ENCODE measurements at places on chromosomes 1 and 21.
A peak's percentile ranks its signal among the peaks of the same experiment; 100 is the strongest.

DNA sequence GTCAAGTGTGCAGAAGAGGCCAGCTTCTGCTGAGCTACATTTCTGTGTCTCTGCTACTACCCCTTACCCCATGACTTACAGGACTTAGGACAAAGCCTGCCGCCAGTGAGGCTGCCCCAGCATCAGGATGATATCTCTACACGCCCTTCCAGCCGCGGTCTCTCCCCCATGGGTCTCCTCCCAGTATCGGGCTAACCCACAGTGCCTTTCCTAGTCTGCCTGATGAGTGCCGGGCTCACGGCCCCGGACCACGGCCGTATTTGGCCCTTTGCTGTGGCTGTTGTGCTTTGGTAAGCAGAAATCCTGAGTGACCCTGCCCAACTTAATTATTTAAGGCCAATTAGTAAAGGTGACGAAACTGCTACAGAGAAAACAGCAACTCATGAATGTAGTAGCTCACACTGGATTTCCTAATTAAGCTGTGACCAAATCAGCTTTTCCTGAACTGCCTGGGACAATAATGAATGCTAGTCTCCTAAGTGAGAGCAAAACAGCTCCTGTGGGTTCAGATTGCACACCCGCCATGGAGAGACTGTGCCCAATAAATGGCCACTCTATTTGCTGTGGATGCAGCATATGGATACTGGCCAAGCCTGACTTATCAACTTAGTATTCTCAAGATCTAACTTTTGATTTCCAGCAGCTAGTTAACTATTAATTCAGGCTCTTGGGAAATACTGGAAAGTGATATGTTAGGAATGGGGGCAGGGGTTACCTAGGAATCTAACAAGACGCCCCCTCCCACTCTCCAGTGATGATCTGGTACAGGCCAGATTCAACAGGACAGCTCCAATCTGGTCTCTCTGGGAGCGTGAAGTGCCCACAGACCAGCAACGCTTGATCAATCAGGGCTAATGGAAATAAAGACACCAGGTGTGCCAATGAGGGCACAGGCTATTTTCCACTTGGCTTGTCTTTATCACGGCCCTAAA is 123.3 kb upstream of the IFFO2 start:
- no peak for DNase-seq

- no peak for DNase-seq
Measured at GRCh38 chr1:53644909-53645689, 93.9 kb downstream of the GLIS1 start.

GRCh38 chr1:241816008-241816407 is 32.0 kb upstream of the EXO1 start:
- DNase-seq, result no peak

DNA sequence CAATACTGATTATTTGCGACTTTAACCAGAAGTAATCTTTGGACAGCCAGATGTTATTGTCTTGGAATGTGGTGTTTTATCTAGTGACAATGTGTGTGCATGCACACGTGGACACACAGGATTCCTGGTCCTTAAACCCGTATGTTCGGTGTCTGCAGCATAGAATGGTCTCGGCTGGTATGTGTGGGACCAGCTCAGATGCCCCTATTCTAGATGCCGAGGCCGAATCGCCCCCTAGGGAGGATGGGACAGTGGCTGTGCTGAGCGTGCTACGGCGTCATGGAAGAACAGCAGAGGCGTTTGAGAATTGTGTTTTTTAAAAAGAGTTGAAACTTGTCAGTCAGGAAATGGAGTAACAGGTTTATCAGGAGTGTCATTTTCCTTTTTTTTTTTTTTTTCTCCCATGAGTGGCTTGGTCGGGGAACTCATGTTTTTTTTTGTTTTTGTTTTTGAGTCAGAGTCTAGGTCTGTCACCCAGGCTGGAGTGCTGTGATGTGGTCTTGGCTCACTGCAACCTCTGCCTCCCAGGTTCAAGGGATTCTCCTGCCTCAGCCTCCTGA is 30.1 kb downstream of the SKI start:
- no peak for DNase-seq

- DNase-seq, result no peak
Measured at GRCh38 chr1:94731891-94732290, 88.3 kb upstream of the SLC44A3 start.

GRCh38 chr1:27937524-27937836 is 2.7 kb downstream of the SMPDL3B start:
- DNase-seq, result no peak

DNA sequence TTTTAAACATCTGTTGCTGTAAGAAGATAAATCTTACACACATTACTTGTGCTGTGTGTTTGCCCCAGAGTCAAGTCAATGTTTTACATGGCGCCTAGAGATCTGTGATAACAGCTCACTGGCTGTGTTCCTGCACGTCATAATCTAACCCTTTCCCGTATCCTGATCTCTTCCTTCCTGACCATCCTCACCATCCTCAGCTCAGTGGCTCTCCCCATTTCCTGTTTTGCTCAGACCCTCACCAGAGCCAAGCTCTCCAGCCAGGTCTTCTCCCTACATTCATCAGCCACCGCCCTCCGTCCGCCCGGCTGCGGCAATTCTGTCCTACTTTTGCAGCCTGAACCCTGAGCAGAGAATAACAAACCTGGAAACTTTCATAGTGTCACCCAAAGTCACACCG is 824.7 kb downstream of the USP25 start:
- DNase-seq, result no peak

DNA sequence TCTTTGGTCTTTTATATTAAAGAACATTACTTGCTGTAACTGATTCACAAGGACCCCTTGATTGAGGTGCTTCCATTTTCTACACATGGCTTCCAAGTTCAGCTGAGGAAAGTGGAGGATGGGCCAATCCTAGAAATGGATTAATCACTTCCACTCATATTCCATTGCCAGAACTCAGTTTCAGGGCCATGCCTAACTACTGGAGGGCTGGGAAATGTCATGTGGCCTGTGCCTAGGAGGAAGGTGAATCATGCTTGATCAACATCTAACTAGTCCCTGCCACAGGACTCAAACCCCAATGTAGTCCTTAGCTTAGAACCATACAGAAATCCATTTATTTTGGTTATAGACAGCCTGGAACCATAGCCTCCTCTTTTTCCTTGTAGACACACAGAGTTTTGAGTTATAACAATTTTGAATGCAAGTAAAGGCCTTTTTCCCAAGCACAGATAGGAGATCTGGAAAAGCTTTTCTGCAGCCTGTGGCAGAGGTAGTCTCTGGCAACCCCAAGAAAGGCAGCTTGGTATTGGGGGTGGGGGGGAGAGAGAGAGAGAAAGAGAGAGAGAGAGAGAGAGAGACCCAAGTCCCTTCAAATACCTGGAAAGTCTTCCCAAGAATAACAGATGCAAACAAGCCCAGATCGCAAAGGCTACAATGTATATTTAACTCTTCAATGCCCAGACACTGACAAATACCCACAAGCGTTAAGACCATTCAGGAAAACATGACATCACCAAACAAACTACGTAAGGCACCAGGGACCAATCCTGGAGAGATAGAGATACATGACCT is 12.5 kb downstream of the MAST2 start:
- DNase-seq, result no peak

DNA sequence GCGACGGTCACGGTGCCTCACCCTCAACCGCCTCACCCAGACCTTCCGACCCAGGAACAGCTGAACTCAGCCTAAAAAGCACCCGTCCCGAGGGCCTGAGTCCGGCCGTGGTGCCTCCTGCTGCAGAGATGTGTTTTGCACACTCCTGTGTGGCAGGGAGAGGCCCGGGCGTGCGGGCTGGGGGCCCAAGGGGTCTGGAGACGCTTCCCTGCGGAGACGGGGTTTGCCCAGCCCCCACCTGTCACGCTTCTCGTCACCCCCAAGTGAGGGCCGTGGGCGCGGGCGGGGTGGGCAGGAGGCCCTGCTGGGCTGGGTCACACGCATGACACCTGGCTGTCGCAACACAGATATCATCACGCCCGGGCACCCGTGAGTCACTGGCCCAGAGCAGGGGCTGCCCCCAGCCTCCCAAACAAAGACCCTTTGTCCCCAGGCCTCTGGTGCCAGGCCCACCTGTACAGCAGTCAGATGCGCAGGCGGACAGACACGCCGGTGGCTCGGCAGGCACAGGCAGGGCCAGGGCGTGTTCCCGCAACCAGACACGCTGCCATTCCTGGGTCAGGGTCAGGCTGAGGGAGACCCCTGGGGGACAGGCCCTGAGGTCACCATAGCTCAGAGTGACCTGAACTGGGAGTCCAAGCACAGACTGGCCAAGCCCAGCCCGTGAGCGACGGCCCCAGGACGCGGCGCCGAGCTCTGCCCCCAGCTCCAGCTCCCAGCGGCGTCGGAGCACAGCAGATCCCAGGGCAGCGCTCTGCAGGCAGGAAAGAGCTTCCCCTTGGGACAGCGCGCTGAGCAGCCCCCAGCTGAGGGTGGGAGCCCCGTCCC is 6.1 kb downstream of the B3GALT6 start:
- DNase-seq, result no peak

DNA sequence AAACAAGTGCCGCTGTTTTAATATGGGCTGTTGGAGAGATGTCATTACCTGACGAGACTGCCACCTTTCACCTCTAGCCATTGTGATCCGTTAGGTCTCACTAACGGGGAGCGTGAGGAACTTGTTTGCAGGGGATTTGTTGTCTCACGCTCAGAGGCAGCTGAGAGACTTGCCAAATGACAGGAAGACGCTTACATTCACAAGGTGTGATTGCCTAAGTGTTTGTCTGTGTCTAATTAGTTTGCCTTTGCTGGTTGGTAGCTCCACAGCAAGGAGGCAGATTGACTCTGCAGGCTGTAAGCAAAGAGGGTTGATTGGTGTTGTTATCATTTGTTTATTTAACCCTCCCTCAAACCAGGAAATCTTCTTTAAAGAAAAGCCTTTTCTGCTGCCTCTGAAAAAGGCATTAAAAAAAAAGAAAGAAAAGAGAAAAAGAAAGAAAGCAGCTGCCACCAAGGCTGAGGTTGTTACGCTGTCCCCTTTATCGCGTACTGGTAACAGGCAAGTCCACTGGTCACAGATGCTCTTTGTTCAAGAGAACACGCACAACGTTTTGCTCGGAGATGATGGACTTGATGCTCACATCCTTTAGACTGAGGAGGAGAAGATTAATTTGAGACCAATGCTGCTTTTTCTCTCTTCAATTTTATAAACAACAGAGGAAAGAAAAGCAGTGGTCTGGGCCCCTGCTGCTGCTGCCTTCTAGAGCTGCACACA is 203.9 kb downstream of the ZNF326 start:
- DNase-seq, result no peak

DNA sequence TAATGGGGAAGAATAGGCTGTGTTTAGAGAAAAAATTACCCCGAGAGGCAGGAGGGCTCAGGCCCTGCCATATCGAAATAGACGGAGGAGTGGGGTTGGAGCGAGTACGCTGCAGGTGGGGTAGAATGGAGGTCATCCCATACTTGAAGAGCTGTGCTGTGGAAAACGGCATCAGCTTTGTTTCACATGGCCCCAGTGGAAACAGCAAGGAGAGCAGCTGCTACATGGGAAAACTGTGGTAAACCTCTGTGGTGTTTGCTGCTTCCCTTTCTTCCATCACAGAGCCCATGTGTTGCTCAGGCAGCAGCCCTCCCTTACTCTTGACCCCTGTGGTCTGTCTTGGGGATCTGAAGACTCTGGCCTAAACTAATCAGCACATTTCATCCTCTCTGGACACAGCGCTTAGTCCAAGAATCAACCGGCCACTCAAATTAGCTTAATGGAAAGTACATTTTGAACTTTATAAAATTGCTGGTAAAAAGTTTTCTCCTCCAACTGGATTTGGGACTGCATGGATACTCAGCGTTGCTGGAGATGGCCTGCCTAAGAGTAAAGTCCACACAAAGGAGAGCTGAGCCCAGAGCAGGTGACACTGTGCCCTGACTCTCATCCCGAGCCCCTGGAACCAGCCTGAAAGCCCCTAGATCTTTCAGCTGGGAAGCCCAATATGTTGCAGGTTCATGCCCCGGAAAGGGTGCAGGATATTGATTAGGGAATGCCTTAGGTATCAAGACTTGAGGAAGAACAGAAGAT is 127.1 kb upstream of the GADD45A start:
- DNase-seq, result no peak

- DNase-seq, result no peak
Measured at GRCh38 chr1:46171871-46172270, 3.0 kb upstream of the TSPAN1 start.

GRCh38 chr1:147611021-147611426 is 59.3 kb downstream of the ACP6 start:
- no peak for DNase-seq

GRCh38 chr1:39258146-39258924 is 53.8 kb downstream of the MACF1 start:
- peak; percentile 53 for DNase-seq

GRCh38 chr1:156813750-156814570 is 2.7 kb downstream of the SH2D2A start:
- DNase-seq, result peak; percentile 79

GRCh38 chr1:207669528-207670009 is 24.6 kb downstream of the CR1L start:
- no peak for DNase-seq

DNA sequence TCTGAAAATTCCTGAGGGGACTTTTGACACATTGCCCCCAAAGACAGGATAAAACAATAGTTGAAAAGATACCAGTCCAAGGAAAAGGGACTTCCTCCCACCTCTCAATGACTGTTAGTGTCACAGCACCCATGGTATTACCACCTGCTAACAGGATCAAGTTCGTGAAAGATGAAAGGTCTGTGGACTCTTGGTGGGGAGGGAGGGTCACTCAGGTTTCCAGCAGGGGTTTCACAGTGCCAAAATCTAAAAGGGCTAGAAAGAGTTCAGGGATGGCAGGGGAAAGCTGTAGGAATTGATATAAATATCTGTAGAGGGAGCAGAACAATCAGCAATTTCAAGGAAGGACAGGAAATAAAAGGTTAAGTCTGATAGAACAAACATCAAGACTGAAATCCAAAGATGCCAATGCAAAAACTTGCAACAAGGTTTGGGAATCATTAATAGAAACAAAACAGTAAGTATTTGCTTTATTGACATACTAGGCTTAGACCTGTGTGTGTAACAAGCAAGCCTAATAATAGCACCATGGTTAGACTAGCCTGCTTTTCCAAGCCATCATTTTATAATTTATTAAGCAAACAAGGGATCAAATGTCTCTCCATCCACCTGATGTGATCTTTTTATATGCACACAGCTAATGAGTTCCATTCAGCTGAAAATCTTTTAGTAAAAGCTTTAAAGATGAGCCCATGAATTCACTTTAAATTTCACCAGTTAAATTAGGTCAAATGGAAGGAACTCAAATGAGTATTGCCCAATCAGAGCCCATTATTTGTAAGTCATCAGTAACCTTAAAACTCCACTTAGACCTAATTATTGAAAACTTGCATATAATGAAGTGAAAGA is 3.7 kb downstream of the MCL1 start:
- no peak for DNase-seq

GRCh38 chr1:196059210-196059609 is 549.0 kb downstream of the KCNT2 start:
- DNase-seq, result no peak

- no peak for DNase-seq
Measured at GRCh38 chr1:20884513-20884912, 97.4 kb upstream of the HP1BP3 start.

- DNase-seq, result no peak
Measured at GRCh38 chr1:100511058-100511457, 26.9 kb upstream of the GPR88 start.

DNA sequence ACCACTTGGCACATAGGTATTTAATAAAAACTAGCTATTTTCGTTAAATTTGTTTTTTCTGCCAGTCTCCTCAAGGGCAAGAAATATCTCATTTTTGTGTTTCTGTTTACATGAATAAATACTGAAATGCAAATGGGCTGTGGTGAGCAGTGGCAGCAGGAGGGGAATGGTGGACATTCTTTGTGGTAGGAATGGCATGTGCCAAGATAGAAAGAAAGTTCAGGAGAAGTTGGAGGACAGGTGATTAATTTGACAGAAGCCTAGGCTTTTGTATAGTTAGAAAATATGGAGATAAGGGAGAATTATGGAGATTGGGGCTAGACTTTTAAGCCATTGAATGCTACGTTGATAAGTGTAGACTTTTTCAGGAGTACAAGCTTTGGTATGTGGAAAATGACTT is 8.6 kb downstream of the RAP1A start:
- DNase-seq, result no peak

Measured in central memory CD4-positive, alpha-beta T cell (primary cell).